ENCODE measurements at places on chromosomes 11 and 22.

DNA sequence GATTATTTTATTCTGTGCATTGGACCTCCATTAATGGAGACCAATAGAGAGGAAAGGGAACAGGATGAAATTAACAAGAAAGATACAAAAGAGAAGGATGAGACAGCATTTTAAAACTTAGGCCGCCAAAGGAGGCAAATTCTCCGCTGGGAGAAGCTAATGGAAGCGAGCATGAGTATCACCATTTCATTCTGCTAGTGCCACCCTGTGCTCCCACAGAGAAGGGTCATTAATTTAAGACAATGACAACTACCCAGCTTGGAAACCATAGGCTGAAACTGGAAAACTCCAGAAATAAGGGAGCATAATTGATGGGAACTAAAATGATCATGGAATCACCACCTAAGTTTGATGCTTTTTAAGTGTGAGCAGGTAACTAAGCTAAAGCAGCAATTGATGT lies 69.2 kb downstream of the SLC36A4 start:
- no peak for DNase-seq

DNA sequence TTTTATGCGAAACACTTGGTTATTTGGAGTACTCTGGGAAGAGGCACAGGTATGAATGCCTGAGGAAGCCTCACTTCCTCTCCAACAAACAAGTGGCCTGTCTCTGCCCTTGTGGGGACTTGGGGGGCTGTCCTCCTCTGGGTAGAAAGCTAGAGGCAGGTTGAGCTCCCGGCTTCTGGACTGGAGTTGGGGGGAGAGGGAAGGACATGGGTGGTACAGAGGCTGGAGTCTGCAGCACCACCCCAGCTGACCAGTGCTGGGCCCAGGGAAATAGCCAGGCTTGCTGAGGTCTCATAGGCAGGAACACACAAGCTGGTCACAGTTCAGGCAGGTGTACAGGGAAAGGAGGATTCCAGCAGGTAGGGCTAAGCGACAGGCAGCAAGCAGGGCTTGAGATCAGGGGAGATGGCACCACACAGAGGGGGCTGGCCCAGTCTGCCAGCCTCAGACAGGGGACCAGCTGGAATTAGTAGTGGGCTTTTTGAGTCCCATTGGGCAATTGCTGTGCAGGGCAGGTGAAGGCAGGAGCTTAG lies 135.3 kb upstream of the TEAD1 start:
- DNase-seq: no peak

DNA sequence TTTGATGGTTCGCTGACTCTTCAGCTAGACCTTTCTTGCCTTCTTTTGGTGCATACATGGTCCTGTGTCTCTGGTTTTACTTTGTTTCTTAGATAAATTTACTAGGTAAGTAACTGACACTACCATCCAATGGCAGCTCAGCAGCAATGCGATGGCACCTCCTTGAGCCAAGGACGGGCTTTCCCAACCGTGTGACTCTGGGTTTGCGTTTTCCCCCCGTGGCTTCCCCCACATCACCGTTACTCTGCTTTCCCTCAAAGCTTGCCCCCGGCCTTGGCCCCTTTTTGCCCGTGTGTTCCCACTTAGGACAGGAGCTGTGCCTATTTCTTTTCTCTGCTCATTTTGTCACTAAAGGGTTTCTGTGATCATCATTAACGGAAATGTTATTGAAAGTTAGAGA lies 41.5 kb downstream of the TBC1D22A start:
- DNase-seq: no peak

DNA sequence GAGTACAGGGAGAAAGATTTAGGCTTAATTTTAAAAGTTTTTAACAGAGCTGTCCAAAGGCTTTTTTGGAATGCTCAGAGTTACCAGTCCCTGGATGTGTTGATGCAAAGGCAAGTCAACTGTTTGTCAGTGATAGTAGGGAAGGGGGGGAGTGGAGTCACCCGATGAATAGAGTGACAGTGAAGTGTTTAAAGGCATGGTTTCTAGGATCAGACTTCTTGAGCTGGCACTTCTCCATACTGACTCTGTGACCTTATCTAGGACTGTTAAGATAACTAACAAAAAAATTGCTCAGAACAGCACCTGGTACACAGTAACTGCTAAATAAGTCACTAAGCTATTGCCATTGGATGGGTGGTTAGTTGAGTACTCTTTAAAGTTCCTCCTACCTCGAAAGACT lies 11.3 kb upstream of the RAG2 start:
- no peak for DNase-seq

DNA sequence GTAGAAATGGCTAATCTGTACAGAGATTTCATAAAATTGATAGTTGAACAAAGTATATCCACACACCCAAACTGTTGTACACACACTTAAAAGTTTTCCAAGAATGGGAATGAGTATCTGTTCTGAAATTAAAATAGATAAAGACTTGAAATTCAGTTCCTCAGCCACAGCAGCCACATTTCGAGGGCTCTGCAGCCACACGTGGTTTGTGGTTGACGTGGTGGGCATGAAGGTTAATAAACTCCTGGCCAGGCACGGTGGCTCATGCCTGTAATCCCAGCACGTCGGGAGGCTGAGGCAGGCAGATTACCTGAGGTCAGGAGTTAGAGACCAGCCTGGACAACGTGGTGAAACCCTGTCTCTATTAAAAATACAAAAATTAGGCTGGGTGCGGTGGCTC lies 24.0 kb downstream of the TPST2 start:
- no peak for DNase-seq

DNA sequence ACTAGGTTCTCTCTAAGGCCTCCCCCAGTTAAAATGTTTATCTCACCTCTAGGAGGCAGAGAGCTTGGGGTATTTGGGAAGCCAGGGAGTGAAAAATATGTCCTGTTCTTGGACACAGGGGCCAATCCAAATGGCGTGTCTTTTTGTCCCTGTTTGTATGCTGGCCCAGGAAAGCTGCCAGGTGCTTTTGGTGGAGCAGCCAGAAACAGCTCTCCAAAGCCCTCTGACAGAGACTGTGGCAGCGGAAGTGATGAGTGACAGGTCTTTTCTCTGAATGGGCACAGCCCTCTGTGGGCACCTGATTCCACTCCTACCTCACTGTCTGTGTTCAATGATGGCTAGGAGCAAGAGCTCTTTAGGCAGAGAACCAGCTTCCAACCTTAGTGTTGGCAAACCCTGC lies 106.4 kb upstream of the KIRREL3 start:
- DNase-seq: no peak

DNA sequence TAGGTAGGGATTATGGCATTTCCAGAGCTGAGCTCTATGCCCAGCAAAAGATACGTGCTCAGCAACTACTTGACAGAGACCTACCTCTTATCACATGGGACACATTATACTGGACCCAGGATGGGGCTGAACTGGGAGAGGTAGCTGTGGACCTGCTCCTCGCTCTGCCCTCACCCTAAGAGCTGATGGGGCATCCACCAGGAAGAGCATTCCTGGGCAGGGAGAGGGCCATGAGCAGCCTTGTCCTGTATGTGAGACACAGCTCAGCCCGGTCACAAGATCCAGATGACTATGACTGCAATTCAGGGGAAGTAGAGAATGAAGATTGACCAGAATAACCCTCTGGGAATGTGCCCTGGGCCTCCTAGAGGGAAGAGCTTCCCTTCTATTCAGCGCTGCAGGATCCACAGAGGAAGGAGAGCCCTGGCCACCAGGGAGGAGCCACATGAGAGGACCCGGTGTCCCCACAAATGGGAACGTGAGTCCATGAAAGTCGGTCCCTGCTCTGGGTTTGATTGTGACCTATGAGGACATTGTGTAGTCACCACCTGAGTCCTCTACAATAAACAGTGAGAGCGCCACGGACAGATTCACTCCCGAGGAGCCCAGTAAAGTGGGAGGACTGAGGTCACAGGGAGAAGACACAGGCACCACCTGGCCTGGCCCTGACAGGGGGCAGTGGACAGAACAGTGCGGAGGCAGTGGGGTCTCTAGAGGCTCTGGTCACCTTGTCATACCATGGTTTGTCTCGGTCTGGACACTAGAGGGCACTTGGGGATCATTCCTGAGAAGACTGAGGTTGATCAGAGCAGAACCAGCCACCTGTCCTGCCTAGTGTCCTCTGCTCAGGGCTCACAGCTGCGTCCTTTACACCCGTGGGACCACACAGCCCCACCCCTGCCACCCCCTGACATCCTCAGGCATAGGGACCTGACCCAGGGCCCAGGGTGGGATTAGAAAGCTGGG lies 99.5 kb downstream of the ZNF280B start:
- no peak for DNase-seq

GRCh38 chr11:117610045-117610444 lies 187.0 kb downstream of the DSCAML1 start:
- no peak for DNase-seq

DNA sequence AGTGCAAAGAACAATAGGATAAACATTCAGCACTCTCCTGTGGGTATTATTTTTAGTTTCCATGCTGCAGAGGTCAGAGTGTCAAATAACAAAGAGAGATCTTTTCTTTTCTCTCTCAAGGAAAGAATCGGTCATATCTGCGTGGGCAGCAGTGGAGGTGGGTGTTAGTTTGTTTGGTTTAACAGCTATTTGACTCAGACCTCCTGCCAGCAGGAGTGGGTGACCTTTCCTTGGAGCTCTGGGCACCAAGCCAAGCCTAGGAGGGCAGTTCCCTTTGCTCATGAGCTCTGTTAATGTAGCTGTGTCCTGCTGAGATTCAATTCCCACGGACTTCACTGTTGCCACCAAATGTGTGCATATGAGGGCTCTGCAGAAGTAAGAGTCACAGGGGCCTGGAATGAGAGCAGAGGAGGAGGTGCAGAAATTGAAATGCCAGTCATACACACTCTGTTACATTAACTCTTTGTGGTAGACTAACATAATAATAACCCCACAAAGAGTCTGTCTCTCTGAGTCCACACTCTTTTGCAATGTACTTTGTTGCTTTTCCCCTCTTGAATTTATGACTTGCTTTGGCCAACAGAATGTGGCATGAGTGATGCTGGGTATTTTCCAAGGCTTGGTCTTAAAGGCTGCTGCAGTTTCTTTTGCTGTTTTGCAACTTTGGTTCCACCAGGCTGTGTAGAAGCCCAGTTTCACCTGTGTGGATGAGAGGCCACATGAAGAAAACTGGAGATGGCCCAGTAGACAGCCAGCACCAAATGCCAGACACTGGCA lies 76.0 kb upstream of the GRK3 start:
- DNase-seq: peak; percentile 73

All from osteoblast (primary cell).